ENCODE measurements at places on chromosomes 4 and X. TPM values are rescaled to one million over a fixed set of nuclear protein-coding genes. Genes with fewer than 3 reads are reported as not detected.

DNA sequence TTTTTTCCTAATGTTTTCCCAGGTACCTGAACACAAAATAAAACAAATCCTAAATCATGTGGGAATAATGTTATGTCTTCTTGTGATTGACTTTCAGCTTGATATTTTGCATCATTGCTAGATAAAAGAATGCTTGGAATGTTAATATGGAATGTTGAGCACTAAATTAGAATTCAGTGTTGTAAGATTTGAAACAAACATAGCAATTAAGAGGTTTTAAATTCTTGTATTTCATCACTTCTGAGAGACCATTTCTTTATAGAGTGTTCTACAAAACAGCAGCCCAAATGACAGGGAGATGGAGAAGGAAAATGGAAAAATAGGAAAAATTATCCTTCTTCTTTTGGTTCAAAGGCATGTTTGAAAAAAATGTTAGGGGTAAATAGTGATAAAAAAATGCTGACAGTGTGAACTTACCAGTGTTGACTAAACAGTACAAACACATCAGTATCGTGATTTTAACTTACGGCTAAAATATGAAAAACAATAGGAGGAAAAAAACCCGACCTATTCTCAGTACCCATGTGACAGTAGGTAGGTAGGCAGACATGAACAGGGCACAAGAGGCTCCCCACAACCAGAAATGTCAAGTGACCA, 102.6 kb upstream of the PDE5A start:
- DNase-seq, result no peak

DNA sequence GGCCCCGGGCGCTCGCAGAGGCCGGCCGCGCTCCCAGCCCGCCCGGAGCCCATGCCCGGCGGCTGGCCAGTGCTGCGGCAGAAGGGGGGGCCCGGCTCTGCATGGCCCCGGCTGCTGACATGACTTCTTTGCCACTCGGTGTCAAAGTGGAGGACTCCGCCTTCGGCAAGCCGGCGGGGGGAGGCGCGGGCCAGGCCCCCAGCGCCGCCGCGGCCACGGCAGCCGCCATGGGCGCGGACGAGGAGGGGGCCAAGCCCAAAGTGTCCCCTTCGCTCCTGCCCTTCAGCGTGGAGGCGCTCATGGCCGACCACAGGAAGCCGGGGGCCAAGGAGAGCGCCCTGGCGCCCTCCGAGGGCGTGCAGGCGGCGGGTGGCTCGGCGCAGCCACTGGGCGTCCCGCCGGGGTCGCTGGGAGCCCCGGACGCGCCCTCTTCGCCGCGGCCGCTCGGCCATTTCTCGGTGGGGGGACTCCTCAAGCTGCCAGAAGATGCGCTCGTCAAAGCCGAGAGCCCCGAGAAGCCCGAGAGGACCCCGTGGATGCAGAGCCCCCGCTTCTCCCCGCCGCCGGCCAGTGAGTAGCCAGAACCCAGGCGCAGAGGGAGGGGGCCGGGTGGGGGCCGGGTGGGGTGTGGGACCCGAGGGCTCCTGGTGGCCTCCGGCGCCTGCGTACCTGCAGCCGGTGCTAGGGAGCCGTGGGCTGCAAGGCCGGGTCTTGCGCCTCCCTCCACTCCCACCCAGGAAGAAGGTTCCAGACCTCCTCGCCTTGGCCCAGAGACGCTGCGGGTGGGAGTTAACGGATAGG, 534 bp downstream of the MSX1 start:
- no peak for DNase-seq

- no peak for DNase-seq
Measured at GRCh38 chr4:91611782-91612181, 692.0 kb upstream of the GRID2 start.

DNA sequence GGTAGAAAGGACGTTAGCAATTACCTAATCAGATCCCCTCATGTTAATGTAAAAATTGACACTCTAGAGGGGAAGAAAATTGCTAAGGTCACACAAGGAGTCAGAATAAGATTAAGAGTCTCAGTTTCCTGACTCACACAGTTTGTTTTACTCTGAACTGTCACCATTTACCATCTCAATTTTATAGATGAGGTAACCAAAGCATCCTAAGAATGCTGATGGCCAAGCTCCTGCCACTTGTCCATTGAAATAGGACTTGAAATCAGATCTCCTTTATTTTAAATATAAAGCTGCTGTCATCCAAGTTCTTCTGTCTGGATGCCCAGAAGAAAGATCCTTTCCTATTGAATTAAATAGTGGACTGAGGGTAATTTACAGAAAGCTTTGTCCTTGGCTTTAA, 114.8 kb upstream of the VAMP7 start:
- no peak for DNase-seq

DNA sequence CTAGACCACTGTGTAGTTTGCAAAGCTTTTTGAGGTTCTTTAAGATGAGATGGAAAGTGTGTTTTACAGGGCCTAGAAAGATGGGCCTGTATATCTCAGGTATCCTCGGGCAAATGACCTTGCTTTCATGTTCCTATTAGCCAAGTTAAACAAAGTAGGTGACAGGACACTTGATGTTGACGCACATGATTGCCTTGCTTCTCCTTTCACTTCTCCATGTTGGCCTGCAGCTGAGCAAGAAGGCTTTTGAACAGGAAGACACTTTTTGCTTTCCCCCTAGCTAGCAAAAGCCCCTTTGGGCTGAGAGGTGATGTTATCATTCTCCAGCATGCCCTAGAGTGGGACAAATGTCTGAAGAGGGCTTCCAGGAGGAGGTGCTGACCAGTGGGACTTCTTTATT, 202.1 kb downstream of the GPC3 start:
- DNase-seq, result no peak

GRCh38 chrX:74465424-74465823, 44.1 kb downstream of the SLC16A2 start:
- no peak for DNase-seq

PLXNB3 gene
- 1.5 TPM for total RNA-seq

IL21 gene
- total RNA-seq, result not detected

DUSP9 gene
- not detected for total RNA-seq

PDHA2 gene
- not detected for total RNA-seq

HDAC6 gene
- 35.3 TPM for total RNA-seq

Measured in Right ventricle myocardium superior (tissue), 1 donor.